A549 treated with RU486 at 1 μM for 4 hours (cell line): ENCODE measurements at places on chromosomes 12 and 14. TPM values are rescaled to one million over a fixed set of nuclear protein-coding genes. Genes with fewer than 3 reads are reported as not detected.

Gene LBHD2
- total RNA-seq = 0.14 TPM in 1 of 5 replicates, not detected in the others

Gene IL26
- total RNA-seq = not detected in 5 replicates

Gene INSM2
- 0.05 to 0.08 TPM in 2 of 5 replicates, not detected in the others for total RNA-seq

Gene OVCH1
- total RNA-seq = not detected in 5 replicates

Gene ACACB
- total RNA-seq = 3.6 to 8.3 TPM (median 6.5 TPM) in 5 replicates

Gene FOXN4
- not detected in 5 replicates for total RNA-seq

Gene AKAP5
- total RNA-seq = 0.18 to 0.50 TPM (median 0.37 TPM) in 5 replicates

Gene ARMH4
- 0.30 to 0.99 TPM (median 0.55 TPM) in 5 replicates for total RNA-seq

Gene KIF5A
- total RNA-seq = 0.14 to 0.27 TPM (median 0.24 TPM) in 5 replicates

Gene KRT71
- not detected in 5 replicates for total RNA-seq

Gene TSPAN19
- total RNA-seq = 0.18 TPM in 1 of 5 replicates, not detected in the others

Gene LHX5
- 0.03 TPM in 1 of 5 replicates, not detected in the others for total RNA-seq

Gene ENDOU
- total RNA-seq = not detected in 5 replicates

Gene IGF1
- 0.30 TPM in 1 of 5 replicates, not detected in the others for total RNA-seq

Gene CIROP
- not detected in 5 replicates for total RNA-seq

Gene MANSC4
- total RNA-seq = not detected in 5 replicates

Gene IFNG
- total RNA-seq = not detected in 5 replicates

Gene TAS2R30
- total RNA-seq = not detected in 5 replicates

Gene FBLN5
- 1.8 to 2.3 TPM (median 2.2 TPM) in 5 replicates for total RNA-seq

Gene CCDC175
- total RNA-seq = not detected in 5 replicates

Gene PRPH
- total RNA-seq = 0.82 to 1.7 TPM (median 0.91 TPM) in 5 replicates

Gene TAS2R13
- total RNA-seq = not detected in 5 replicates

Gene TBX5
- not detected in 5 replicates for total RNA-seq

Gene RXYLT1
- 25.5 to 31.2 TPM (median 27.9 TPM) in 5 replicates for total RNA-seq

Gene SERPINA9
- total RNA-seq = not detected in 5 replicates

Gene PTHLH
- 33.7 to 38.2 TPM (median 35.7 TPM) in 5 replicates for total RNA-seq
